ENCODE measurements at places on chromosomes 7 and 10.
A peak's percentile ranks its signal among the peaks of the same experiment; 100 is the strongest.

DNA sequence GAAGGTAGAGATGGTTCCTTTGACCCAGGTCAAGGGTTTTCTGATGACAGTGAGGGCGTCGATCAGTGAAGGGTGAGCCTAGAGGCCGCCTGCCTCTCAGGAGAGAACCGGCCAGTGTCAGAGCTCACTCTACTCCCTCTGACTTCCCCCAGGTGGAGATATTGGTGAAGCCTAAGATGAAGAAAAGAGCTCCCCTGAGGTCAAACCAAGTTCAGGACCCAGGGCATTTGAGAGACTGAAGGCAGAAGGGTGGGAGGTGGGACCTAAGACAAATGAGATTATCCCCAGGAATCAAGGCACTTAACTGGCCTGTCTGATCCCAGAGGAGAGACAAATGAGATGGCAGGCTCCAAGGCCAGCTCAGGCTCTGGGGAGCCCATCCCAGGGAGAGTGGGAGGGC, 104.7 kb downstream of the CDH23 start:
- DNase-seq, result no peak

GRCh38 chr7:39130274-39130673, 152.6 kb downstream of the POU6F2 start:
- peak; percentile 4 for DNase-seq

- peak; percentile 96 for DNase-seq
These were observed 47.1 kb downstream of the NT5C2 start for GRCh38 chr10:103145860-103146466.

DNA sequence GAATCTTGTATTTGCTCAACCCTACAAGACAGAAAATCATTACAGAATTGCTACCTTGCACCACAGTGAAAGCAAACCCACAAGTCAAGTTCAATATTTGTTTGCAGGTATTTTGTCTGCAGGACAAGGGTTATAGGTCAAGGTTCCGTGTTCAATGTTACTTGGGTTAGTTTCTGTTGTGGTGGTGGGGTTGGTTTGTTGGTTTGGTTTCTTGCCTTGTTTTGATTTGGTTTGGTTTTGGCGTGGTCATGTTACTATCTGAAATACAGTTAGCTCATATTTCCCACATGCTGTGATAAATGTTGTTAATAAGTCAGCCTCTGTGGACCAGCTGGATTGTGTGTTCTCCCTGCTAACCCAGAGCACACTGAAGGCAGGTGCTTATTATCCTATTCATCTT, 75.6 kb upstream of the INSIG1 start:
- DNase-seq, result no peak

GRCh38 chr7:137943132-137943551, 58.7 kb downstream of the CREB3L2 start:
- peak; percentile 54 for DNase-seq

DNA sequence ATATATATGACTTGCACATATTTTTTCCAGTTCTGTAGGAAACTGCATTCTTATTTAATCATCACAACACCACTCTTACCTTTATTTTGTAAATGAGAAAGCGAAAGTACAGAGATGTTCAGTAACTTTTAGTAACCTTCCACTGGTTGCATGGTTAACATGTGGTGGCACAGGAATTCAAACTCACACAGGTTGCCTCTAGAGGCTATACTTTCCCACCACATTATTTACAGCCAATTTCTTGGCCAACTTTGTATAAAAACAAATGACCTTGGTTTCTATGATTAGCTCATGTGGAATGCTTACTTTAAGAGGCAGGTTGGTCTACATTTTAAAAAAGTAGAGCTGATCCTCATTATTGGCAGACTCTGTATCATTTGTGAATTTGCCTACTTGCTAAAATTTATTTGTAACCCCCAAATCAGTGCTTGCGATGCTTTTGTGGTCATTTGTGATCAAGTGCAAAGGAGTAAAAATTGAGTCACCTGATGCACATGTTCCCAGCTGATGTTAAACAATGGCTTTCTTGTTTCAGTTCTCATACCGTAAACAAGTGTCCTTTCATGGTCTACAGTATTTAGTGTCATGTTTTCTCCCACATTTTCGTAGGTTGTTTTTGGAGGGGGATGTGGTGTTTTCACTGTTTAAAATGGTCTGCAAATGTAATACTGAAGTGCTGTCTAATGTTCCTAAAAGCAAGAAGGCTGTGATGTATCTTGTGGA, 14.8 kb downstream of the BBS9 start:
- DNase-seq, result no peak

DNA sequence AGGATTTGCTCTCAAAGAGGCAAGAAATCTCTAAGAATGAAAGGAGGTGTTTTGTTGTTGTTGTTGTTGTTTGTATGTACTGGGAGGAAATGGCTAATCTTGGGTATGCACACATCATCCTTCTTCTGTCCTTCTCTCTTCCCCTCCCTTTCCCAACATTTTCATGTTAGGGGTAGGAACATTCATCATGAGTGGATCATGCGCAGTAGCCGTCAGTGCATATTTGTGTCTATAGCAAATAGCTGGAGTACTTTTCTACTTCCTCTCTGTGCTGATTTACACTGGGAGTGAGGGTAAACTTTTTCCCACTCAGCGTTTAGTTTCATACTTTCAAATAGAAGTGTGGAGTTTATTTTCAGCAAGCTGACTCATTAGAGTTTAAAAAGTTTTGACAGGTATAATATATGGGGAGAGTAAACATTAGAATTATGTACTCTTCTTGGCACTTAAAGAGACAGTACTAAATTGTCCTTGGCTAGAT, 80.5 kb upstream of the PRKG1 start:
- DNase-seq, result peak; percentile 94
